ENCODE measurements at places on chromosomes 12 and 14.
A peak's percentile ranks its signal among the peaks of the same experiment; 100 is the strongest.

DNA sequence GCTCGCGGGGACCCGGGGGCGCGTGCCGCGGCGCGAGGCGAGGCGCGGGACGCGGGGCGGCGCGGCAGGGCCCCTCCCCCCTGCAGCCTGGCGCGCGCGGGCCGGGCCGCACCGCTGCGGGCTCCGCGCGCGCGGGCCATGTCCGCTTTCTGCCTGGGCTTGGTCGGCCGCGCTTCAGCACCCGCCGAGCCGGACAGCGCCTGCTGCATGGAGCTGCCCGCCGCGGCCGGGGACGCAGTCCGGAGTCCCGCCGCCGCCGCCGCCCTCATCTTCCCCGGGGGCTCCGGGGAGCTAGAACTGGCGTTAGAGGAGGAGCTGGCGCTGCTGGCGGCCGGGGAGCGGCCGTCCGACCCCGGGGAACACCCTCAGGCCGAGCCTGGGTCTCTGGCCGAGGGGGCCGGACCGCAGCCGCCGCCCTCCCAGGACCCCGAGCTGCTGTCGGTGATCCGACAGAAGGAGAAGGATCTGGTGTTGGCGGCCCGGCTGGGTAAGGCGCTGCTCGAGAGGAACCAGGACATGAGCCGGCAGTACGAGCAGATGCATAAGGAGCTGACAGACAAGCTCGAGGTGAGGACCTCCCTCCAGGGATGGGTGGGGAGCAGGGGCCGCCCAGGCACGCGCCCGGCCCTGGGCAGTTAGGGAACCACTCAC is 820 bp downstream of the BICDL1 start:
- peak; percentile 91 for DNase-seq

DNA sequence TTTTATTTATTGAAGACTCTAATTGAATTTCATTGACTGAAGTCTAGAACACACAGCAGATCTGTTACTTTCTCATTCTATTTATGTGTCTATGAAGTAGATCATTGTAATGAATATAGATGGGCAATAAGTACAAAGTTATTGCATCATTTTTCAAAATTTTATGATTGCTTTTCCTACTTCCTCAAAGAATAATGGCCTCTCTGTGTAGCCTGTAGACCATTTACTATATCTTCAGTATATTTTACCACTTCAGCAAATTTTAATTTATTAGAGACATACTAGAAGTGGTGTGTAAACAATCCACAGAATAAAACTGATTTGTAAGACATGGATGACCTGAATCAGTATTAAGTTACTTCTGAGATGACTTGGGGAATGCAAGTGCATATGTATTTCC is 291.7 kb upstream of the FAR2 start:
- DNase-seq: no peak

DNA sequence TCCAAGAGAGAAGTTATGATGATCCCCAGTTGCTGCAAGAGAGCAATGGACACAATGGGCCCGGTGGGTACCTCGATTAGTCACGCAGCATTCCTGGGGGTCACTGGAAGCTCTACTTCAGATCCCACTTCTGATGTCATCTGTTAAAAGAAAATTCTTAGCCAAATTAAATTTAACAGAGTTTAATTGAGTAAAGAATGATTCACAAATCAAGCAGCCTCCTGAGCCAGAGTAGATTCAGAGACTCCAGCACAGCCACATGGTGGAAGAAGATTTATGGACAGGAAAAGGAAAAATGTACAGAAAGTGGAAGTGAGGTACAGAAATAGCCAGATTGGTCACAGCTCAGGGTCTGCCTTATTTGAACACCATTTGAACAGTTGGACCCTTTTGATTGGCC is 107.5 kb downstream of the SPTSSA start:
- DNase-seq: no peak

DNA sequence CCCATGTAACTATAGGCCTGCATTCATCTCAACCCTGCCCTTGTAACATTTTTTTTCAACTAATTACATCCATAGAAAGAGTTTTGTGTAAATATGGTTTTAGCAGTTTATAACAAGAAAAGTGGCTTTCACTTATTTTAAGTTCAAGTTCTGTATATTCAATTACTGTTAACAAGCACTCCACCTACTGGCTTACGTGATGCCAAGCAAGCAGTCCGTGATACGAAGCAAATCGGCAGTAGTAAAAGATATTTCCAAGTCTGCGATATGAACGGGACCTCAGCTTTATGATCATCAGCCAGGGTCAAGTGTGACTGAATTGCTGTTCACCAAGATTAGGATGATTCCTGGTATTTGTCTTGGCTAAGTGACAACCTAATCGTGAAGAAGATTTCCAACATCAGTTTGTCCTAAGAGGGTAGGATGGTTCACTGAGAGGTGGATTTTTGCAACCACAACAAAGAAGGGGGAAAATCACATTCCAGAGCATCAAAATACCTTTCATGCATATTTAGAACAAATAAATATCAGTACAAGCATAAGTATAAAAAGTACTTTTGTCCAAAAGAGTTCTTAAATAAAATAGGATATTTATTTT is 456.2 kb downstream of the FOXG1 start:
- DNase-seq: peak; percentile 48

GRCh38 chr12:110091136-110091711 is 32.9 kb upstream of the IFT81 start:
- no peak for DNase-seq

GRCh38 chr12:31227401-31227981 is 98.5 kb downstream of the SINHCAF start:
- no peak for DNase-seq

GRCh38 chr14:99760817-99761216 is 32.4 kb upstream of the EML1 start:
- no peak for DNase-seq

- DNase-seq: no peak
These were observed 216.1 kb downstream of the MSRB3 start for GRCh38 chr12:65494537-65494936.

- DNase-seq: no peak
These were observed 190.7 kb upstream of the PPFIA2 start for GRCh38 chr12:81949841-81950308.

DNA sequence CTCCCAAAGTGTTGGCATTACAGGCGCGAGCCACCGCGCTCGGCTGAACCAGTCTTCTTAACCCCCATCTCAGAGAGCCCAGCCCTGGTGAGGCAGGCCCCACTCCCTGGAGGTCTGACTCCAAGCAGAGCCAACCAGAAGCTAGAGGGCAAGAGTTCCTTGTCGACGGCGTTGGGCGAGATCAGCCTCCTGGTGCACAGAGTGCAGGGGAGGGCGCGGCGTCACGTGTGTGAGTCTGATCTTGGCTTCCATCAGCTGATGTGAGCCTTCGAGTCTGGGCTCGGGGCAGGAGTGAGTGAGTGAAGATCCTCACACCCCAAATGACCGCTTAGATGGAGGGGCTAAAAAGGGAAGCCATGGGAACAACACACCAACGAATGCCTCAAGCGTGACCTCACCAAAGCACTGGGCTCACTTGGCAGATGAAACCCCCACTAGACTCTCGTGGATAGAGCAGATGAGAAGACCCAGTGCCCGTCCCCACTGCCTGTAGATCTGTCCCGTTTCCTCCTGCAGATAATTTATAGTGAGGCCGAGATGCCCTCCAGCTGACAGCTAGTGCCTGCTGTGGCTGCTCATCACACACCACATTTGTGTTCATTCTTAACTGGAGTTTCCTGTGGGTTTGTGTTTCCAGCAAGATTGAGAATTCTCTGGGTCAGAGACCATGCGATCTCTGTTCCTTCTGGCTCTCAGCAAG is 28.6 kb upstream of the ADGRD1 start:
- no peak for DNase-seq

DNA sequence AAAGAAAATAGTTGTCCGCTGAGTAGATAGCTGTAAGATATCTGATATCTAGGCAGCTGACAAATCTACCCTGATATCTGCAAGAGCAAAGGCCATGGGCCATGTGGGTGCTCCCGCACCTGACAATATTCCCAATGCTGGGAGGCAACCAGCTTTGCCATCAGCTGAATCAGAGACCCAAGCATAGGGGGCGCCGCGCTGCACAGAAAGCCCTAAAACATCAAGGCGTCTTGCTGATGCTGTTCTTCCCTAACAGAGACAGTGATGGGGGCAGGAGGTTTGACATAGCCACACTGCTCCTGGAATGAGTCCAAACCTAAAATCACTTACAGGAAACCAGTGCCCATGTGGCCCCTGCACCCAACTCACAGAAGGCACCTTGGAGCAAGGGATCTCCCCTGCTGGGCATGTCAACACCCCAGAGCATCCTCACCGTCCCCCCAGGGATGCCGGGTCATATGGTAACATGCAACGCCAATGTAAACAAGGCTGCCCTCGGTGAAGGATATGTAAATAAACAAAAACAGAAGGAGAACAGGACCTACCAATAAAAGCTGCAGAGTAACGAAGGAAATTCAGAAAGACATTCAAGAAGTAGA is 199.5 kb downstream of the TMEM132D start:
- no peak for DNase-seq

GRCh38 chr12:114901316-114901715 is 217.3 kb upstream of the TBX3 start:
- DNase-seq: no peak

DNA sequence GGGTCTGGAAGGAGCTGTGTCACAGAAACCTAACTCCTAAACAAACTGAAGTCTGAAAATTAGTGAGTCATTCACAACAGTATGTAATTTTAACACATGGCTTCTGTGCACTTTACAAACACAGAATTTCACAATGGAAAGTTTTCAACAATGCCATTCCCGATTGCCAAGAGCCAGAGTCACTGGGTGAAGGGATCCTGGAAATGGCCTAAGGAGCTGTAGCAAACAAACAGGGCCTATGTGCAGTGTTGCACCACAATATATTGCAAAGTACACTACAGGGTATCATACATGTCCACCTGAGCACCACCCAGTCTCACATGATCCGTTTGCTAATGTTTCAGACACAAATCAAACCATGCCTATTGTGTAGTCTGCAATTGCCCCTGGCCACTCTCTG is 184.7 kb upstream of the OTX2 start:
- DNase-seq: no peak

GRCh38 chr12:118428643-118429042 is 52.3 kb downstream of the SUDS3 start:
- no peak for DNase-seq

DNA sequence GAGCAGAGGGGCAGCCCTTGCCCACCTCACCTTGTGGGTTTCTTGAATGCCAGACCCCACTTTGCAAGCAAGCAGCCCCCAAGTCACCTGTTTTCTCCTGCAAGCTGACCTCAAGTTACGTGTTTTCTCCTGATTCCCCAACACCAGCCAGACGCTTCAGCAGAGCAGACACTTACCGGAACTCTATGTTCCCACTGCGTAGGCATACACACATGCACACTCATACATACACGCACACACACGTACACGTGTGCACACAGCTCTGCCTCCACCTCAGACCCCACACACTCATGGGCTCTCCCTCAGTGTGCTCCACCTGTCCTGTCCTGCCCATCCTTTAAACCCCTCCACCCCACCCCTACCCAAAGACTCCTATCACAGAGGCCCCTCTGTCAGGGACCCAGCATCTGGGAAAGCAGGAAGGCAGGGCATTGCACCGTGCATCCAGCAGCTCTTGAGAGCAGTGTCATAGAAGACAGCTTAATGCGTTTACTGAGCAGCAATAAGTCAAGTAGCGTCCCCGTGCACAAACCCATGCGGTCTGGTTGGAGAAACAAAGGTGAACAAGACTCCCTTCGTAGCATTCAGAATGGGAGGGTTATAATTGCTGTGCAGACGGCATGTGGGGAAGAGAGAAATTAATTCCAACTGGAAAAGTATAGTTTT is 44.4 kb downstream of the TMEM63C start:
- no peak for DNase-seq

Measured in ACHN (cell line).